Activated T-cell treated with anti-CD3 and anti-CD28 coated beads, Interleukin-2, amount 50 U/mL, for 4 hours (primary cell): ENCODE measurements at places on chromosomes 2 and 18. TPM values are rescaled to one million over a fixed set of nuclear protein-coding genes. Genes with fewer than 3 reads are reported as not detected.

Gene CCDC148
- total RNA-seq, result not detected

DNA sequence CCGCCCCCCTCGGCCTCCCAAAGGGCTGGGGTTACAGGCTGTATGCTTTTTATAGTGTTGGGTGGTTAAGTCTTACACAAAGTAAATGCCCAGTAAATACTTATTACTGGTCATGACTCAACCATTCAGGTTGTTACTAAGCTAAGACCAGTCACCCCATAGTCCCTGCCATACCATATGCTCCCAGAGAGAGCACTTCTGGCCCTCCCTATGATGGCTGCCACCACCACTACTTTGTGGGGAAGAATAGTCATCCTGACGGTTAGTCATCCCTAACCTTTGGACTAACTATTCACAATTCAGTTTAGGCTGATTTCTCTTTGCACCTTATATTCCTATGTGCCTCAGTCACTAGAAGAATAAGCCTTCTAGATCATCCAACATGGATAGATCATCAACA lies 42.0 kb upstream of the MSH2 start:
- DNase-seq, result no peak

- DNase-seq, result no peak
These were observed at the start of gene CGREF1 for GRCh38 chr2:27118525-27119329. Gene CGREF1, minus strand, starts transcription at chr2:27119128. Its CDS starts 14,762 bp downstream, at chr2:27104366.

GRCh38 chr2:126381091-126381490 lies 274.9 kb upstream of the GYPC start:
- no peak for DNase-seq

GRCh38 chr18:36668349-36668748 lies 160.5 kb downstream of the TPGS2 start:
- DNase-seq, result no peak

DNA sequence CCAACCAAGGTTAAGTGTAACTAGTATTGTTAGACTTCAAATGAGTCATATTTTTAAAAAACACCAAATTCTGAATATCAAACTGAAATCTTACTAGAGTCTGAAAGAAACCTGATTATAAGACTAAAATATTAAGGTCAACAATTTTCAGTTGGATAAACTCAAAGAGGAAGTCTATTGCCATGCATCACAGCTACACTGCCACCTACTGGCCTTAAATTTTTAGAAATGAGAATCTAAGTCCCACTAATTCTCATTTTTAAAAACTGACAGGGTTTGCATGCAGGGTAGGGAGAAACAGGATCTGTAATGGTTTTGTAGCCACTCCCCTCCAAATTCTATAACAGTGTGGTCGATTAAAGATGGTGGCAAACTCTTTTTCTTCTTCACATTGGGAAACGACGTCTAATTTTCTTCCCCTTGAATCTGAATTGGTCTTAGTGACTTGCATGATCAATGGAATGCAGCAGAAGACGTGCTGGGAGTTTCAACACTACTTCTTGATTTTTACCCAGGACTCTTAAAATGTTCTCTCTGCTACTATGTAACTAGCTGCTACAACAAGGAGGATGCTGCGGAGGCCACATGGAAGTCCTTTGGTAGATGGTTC lies 176.1 kb upstream of the SESTD1 start:
- DNase-seq, result no peak

DNA sequence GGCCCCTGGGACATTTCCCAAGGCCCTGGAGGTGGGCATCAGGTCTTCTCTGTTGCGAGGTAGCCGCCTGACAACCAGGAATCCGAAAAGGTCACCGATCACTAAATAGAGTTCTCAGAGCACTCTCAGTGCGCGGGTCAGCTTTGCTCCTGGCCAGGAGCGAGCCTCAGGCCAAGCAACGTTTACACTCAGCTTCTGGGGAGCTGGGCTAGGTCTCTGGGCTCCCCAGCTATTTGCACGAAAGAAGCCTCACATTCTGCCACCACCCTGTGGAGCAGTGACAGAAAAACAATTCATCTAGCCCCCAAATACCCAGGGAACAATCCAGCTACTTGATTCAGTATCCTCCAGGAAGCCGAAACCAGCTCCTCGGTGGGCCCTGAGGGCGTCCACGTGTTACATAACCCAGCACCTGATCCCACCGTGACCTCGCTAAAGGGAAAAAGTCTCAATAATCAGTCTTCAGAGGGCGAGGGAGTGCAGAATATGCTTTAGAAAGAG lies 3.3 kb downstream of the SH3BP4 start:
- no peak for DNase-seq
